ENCODE measurements at places on chromosomes 13 and 19.

DNA sequence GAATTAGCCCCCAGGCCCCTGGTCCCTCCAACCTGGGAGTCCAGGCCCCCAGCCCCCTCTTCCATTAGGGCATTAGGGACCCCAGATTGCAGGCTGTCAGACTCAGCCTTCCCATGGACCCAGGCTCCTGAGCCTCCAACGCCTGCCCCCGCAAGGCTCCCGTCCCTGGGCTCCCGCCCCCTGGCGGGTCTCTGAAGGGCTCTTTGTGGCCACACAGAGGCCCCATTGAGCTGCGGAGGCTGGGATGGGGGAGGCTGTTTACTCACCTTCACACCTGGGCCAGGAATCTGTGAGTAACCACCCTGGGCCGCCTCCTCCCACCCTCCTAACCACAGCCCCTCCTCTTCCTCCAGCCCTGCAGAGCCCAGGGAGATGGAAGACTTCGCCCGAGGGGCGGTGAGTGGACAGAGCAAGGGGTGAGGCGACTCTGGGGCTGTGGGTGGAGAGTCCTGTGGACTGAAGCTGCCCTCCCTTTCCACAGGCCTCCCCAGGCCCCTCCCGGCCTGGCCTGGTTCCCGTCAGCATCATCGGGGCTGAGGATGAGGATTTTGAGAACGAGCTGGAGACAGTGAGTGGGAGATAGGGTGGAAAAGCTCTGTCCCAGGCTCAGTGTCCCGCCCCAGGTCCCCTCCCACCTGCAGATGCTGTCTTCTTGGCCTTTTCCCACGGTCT is 4.9 kb downstream of the ARHGEF1 start:
- peak; percentile 89 for DNase-seq

DNA sequence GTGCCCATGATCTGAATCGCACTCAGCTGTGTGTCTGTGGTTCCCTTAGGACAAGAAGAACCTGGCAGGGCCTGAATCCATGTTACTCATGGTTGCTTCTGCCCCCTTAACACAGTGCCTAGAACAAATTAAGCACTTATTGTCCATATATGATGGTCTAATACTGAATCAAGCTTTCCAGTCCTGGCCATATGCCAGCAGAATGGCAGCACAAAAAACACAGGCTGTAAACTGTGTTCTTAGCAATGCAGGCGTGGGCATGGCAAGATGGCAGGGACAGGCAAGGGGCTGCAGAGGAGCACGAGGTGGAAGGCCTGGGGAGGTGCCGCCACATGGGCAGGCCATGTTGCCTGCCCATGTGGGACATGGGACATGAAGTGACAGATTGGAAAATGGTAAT is 68.2 kb downstream of the LATS2 start:
- no peak for DNase-seq

- DNase-seq = no peak
Measured at GRCh38 chr13:47129461-47129860, 232.6 kb upstream of the HTR2A start.

GRCh38 chr13:111095031-111095840 is 19.9 kb upstream of the ARHGEF7 start:
- no peak for DNase-seq

DNA sequence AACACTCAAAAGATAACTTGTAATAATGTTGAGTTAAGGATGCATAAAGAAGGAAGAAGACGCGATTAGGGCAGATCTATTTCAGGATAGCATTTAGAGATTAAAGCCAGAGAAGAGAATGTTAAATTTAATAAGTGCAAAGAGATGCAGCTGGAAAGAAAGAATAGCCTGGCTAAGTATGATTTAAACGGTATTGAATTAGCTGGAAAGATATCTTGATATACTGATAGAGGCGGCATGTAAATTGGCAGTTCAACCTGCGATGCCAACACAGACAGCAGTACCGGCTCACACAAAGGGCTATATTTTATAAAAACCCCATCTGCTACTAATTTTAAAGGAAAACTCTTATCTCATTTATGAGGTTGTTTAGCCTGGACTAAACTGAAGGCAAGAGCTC is 121.4 kb downstream of the ENOX1 start:
- DNase-seq = no peak

- peak; percentile 82 for DNase-seq
Measured at GRCh38 chr19:48965806-48966540, 864 bp downstream of the FTL start.

DNA sequence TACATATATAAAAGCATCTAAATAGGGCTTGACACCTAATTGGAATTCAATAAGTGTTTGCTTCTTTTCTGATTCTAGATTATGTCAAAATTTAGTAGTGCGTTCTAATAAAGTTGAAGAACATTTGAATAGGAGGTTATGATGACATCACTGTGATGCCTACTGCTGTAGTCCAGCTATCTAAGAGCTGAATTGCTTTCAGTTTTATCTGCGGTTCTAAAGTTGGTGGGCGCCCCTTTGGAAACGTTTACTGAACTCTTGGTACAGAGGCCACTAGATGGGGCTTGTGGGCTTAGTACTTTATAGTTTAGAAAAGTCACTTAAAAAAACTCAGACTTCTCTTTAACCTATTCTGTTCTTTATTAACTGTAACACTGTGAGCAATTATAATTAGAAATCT is 776.9 kb downstream of the GPC5 start:
- no peak for DNase-seq

DNA sequence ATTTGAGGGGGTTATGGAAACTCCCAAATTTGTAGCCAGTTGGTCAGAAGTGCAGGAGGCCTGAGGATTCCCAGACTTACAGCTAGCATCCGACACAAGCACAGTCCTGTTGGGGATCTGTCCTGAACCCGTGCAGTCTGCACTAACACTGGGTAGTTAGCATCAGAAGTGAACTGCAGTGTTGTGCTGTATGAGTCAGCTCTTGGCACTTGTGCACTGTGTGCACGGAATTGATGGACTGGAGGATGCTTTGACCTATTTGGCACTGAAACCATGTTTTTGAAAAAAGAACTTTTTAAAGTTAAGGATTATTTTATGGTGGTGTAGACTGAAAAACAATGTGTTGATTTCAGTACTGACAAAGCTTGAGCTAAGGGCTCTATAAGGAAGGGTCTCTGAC is 279.0 kb downstream of the NHLRC3 start:
- no peak for DNase-seq

DNA sequence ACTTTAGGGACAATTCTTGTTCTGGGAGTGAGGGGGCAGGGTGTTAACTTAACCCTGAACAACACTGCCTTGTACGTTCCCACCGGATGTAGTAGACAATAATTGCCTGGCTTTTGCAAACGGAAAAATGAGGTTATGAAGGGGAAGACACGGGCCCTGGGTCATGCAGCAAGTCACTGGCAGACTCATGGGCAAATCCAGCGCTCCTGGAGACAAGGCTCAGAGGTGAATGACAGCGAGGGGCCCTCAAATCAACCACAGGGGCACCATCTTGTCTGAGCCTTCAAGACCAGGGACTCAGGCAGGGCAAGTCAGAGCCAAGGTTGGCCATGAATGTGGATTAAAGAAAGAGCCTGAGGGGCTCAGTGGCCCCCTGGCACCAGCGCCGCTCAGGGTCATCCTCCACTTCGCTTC is 2.8 kb downstream of the RASA3 start:
- DNase-seq = no peak

- no peak for DNase-seq
Measured at GRCh38 chr13:94480672-94481145, 1.2 kb upstream of the DCT start.

DNA sequence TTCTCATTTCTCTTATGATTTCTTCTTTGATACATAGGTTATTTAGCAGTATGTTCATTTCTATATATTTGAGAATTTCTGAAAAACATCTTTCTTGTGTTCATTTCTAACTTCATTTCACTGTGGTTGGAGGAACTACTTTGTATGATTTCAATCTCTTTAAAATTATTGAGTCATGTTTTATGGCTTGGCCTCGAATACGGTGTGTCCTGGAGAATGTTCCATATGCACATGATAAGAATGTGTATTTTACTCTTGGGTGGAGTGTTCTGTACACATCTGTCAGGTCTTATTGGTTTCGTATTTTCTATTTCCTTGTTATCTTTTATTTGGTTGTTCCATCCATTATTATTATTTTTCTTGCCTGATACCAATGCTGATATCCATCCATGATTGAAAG is 22.9 kb downstream of the DNM2 start:
- no peak for DNase-seq

DNA sequence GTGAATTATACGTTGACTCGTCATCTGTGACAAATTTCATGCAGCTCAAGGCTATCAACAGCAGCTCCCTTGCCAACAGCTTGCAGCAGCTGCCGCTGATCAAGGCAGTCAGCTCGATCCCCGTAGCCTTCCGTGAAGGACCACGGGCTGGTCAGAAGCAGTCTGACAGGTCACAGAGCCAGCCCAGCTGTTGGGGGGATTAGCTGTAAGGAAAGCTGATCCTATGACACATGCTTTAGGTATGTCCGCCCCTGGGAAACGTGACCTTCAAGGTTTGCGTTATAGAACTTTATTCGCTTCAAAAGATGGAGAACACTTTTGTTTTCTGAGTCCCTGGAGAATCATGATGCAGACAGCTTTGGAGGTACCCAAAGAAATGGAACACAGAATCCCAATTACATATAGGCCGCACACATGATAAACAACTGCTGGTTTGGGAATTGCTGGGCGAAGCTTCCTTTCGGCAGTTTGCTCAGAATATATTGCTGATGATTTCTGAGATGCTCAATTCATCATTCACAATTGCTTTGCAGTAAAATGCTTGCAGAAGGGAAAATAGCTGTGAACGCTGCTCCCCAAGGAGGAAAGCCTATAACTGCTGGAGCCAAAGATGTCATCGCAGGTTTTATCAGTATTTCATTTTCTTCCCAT is 62.6 kb upstream of the USP29 start:
- no peak for DNase-seq

DNA sequence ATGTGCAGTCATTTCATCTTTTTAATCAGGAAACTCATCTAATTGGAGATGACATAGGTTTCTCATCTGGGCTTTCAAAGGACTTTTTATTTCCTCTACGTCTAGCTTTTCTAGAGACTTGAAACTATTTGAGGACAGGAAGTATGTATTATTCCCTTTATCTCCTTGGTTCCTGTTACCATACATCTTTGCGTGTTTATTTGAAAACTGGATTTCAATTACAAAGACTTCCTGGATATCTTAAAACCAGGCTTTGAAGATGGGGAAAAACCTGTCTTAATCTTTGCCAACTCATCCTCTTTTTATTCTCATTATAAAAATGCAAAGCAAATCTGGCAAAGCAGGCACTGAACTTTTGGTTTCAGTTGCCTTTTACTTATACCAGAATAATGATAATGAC is 130.5 kb downstream of the LMO7 start:
- no peak for DNase-seq

GRCh38 chr13:65787082-65787481 is 1443.1 kb downstream of the PCDH9 start:
- no peak for DNase-seq

- no peak for DNase-seq
Measured at GRCh38 chr19:4738734-4739133, 15.1 kb upstream of the DPP9 start.

- no peak for DNase-seq
Measured at GRCh38 chr19:6229951-6230712, 49.6 kb downstream of the MLLT1 start.

DNA sequence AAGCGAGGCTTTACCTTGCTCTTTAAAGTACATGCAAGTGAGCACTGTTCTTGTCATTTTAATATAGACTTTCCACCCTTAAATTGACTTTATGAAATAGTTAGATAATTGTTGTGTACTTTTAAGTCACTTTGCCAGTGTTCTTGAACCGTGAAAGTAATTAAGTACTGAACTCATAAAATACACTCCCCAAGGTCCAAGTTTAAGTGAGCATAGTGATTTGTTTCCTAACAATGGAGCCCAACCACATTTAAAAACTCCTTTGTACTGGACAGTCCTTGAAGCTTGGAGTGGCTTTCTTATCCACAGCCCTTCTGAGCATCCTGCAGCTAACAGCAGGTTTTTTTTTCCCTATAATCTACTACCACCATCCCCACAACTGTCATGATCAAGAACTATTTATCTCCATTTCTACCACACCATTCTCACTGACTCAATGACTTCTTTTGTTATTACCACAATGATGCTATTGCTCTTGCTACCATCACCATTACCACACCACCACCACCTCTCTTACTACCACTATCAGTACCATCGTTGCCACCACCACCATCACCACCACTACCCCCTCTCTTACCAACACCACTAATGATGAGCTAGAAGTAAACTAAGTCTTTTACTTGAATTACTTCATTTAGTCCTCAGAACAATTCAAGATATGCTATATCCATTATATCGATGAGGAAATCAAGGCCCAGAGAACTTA is 452.6 kb downstream of the DIAPH3 start:
- DNase-seq = no peak

DNA sequence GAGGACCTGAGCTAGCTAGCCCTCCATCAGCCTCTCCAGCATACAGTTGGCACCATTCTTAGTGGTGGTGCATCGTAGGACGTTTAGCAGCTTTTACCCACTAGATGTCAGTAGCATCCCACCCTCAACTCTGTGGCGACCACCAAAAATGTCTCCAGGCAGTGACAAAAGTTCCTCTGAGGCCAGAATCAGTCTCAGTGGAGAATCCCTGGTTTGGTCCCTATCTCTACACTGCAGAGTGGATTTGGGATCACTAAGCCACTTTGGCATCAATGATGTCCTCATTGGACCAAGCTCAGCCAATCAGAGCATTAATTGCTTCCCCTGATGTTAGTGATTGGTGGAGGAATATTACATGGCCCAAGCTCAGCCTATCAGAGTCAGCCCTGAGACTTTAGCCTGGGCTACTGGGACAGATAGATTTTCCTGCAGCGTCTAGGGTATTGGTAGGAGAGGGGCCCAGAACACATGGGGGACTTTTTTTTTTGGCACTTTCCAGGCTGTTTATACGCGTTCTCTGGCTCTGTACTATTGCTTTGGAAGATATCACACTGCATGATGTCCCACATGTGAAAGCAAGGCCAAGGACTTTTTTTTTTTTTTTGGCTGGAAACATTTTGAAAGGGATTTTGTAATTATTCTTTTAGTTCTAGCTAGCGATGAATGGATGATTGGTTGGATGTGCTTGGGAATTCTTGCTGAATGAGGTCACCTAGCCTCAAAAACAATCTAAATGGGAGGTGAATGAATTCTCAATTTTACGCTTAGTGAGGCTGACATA is 7.0 kb downstream of the TMEM221 start:
- DNase-seq = no peak

GRCh38 chr19:18419195-18419698 is at the start of gene SSBP4:
Gene SSBP4 (plus strand): TSS chr19:18419398. CDS start chr19:18419649, 251 bp downstream.
- DNase-seq = peak; percentile 53

GRCh38 chr13:39311619-39312018 is 273.4 kb downstream of the NHLRC3 start:
- DNase-seq = no peak

DNA sequence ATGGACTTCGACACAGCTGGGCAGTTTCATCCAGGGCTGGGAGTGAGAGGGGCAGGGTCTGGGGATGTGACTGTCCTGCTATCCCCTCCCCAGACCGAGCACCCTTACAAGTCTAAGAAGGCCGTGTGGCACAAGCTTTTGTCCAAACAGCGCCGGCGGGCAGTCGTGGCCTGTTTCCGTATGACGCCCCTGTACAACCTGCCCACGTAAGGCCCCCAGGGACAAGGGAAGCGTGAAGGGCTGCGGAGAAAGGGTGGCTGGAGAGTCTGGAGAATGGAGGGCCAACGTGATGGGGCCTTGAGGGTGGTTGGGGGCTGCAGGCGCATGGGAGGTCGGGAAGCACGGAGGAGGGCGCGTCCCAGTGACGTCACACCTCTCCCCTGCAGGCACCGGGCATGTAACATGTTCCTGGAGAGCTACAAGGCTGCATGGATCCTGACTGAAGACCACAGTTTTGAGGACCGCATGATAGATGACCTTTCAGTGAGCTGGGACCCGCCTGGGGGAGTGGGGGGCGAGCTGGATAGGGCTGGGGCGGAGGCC is 89.5 kb downstream of the MAP4K1 start:
- no peak for DNase-seq
